ENCODE measurements at places on chromosomes 13 and 19.

DNA sequence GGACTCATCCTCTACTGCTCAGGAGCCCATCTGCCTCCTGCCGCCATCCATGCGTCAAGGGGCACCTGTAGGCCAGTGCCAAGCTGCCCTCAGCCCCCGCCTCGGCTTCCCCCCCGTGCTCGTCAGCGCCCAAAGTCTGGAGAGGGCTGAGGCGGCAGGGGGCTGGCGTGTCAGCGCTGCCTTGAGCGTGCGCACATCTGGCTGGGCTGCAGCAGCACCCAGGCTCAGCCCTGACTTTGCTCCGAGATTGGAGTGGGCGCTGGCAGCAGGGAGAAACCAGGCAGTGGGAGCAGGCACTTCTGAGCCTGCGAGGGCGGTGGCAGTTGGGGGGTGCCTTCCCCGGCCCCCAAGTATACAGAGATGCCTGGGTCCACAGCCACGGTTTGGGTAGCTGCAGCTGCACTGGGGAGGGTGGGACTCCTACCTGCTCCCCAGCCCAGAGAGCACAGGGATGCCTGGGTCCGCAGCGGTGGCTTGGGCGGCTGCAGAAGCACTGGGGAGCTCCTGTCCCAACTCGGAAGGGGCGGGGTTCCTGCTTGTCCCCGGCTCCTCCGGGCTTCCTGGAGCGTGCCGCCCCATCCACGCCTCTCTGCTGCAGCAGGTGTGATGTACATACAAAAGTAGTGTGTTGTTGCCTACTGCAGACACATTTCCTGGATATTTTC is 44.8 kb upstream of the LPAR6 start:
- DNase-seq = no peak

GRCh38 chr13:90889906-90890834 is 457.3 kb upstream of the MIR17HG start:
- DNase-seq = no peak

DNA sequence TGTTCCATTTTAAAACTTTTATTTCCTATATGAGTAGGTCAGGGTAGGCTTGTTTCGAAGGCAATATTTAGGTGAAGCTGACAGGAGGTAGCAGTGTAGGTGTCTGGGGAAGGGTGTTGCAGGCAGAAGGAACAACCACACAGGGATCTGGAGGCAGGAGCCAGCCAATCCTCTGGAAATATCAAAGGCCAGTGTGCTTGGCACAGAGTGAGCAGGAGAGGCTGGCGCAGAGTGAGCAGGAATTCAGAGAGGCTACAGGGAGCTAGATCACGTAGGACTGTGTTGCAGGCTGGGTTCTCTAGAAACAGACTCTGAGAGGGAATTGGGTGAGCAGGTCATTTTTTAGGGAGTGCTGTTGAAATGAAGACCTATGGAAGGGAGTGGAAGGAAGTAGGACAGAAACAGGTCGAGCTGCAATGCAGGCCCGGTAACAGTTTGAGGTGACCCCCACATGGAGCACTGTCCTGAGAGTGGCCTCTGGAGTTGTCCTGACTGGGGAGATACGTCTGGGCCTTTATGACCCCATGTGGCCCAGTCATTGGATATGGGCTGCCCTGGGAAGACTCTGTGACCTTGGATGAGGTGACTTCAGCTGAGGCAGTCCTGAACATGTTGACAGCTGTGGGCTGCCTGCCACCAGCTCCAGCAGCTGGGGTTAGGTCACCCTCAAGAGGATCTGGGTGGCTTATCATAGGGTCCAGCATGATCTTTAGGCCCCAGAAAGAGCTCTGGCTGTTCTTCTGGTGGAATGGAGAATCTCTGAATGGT is 51.7 kb downstream of the ERCC5 start:
- DNase-seq = no peak

DNA sequence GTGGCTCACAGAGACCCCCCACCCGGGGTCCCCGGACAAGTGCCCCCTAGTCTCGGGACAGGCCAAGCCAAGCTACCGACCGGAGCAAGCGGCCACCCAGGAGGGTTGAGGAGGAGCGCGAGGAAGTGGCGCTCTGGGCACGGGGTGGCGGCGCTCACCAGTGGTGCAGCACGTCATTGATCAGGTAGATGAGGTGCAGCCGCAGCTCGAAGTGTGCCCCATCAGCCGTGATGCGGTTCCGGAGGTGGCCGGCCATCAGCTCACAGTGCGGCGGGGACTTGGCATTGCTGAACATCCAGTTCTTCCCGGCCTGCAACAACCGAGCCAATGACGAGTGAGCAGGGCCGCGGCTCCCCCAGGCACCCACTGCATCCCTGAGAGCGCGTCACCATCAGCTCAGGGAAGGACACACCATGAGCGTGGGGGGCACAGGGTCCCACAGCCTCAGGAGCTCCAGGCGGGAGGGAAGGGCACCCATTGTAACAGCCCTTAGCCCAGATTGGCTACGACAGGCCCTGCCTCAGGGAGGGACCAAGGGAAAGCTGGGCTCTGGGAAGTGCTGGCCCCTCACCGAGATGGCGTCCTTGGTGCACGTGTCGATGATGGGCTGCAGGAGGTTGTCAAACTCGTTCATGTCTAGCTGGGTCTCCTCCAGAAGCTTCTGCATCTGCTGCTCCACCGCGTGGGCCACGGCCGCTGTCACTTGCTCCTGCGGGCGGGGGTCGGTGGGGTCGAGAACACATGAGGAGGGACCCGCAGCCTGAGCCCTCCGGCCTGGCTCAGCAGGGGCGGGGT is 9.6 kb downstream of the CHERP start:
- DNase-seq = no peak

GRCh38 chr13:97058391-97058790 is 64.1 kb upstream of the OXGR1 start:
- DNase-seq = no peak

All from activated CD4-positive, alpha-beta memory T cell treated with anti-CD3 and anti-CD28 coated beads, Interleukin-2, amount 10 ng/mL, durations not matched to agents 7 days and 5 days (primary cell).